ENCODE measurements at places on chromosomes 5 and 9.
A peak's percentile ranks its signal among the peaks of the same experiment; 100 is the strongest.

- no peak for DNase-seq
Observed at GRCh38 chr9:129328355-129329042, 150.4 kb upstream of the IER5L start.

- no peak for DNase-seq
Observed at GRCh38 chr9:92618633-92619225, 51.2 kb downstream of the IPPK start.

- DNase-seq: no peak
Observed at GRCh38 chr5:27944471-27944870, 906.1 kb upstream of the CDH9 start.

DNA sequence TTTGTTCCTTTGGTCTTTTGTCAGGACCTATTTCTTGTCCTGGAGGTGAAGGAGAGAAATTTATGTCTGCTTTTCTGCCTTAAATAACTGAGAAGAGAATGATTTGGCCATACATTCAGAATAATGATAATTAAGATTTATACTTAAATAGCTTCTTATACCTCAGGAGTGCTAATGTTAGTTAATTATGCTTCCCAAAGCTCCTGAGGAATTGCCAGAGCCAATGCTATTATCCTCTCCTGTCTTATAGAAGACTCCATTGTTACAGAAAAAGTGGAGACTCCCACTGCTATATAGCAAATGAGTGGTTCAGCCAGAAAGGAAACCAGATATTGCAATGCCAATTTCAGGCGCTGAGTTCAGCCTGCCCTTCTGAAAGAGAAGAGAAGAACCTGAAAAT, 67.0 kb downstream of the NTRK2 start:
- DNase-seq: no peak

- DNase-seq: no peak
Observed at GRCh38 chr5:88934439-88934838, 51.5 kb upstream of the MEF2C start.

- peak; percentile 32 for DNase-seq
Observed at GRCh38 chr5:102223542-102224477, 72.3 kb downstream of the SLCO4C1 start.

GRCh38 chr9:33800886-33801285, 5.5 kb downstream of the PRSS3 start:
- DNase-seq: peak; percentile 65

DNA sequence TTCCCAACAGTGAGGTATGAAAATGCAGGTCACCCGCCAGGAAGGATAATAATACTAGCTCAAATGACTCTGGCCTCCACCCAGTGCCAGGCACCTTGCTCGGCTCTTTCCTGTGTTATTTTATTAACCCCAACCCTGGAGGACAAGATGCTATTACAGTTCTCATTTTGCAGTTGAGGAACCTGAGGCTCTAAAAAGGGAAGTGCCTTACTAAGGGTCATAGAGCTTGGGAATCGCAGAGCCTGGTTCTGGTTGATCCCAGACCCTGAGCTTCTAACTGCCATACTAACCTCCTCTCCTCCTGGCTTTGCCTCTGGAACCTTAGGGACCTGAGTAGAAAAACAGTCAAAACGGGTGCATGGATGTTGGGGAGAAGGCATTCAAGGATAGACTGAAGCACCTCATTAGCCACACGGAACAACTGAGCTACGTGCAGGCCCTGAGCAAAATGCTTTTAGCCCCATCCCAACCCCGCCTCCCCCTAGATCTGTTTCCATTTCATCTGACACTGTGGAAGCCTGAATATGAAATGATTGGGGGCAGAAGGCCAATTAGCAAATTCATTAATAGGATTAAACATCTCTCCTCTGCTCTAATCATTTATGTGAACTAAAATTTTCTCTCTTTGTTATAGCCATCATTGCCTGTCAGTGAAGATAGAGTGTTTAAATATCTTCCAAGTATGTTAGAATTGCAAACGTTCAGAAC, 7.9 kb downstream of the KCNIP1 start:
- DNase-seq: peak; percentile 62

DNA sequence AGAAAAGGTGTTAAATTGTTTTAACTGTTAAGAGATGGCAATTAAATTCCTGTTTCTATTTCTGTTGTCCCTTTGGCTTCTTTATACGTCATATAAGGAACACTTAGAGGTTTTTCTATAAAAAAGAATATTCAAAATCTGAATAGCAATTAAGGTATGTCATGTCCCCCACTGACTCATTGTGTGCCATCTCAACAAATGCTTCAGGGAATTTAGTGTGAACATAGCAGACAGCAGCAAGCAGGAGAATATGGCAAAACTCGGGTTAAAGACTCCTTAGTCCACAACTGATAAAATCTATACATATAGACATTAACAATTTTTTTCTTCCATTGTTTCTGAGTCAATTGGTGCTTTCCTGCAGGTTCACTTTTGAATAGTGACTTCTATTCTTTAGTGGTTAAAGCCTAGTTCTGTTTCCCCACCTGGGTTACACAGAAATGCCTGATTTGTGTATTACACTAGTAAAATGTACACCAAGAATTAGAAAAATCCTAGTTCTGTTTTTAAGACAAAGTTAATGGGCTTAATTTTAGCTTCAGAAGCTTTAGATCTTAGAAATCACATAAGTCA, 17.9 kb upstream of the RPS23 start:
- DNase-seq: no peak

GRCh38 chr5:6350277-6351090, 27.9 kb downstream of the MED10 start:
- no peak for DNase-seq

DNA sequence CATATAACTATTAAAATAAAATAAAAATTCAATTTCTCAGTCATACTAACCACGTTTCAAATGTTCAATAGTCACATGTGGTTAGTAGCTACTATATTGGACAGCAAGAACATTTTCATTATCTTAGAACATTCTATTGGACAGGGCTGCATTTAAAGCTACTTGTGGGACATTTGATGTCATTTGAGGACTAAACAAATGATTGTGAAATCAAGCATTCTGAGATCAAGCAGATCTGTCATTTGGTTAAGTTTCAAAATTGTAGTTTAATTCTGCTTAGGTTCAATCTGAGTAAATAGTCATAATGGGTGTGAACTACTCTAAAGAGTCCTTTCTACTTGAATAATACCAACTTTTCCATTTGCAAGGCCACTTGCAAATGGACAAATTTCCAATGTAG, 226.9 kb upstream of the C9orf72 start:
- no peak for DNase-seq

DNA sequence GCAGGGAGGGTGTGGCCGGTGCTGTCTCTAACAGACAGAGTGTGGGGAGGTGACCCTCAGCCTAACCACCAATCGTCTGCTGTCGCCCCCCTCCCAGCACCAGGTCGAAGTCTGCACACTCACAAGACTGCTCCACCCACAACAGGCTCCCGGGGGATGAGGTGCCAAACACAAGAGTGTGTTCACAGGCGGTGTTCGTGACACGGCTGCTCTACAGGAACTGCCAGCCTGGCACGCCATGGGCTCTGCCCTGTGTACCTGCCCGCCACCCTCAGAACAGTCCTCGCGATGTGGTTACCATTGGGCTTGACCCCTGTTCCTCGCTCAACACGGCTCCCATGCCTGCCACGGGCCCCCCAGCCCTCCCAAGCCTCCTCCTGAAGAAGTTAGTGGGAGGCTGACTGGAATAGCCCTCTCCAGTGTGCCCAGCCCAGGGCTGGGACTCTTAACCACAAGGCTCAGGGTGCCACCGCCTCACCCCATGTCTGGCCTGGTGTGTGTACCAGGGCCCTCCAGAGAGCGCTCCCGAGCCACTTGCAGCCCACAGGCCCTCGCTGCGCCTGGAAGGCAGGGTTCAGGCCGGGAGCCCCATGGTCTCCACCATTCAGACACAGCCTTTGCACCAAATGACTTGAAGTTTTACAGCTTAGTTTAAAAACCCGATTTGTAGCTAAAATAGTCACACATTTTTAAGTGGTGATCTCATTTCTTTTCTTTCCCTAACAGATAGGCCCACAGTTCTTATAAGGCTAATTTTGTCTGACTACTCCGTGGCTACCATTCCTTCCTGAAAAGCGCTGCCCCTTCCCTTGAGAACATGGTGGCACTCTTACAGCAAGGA, 102.5 kb downstream of the CAMSAP1 start:
- no peak for DNase-seq

- DNase-seq: no peak
Observed at GRCh38 chr9:7245976-7246580, 488.3 kb downstream of the KDM4C start.

DNA sequence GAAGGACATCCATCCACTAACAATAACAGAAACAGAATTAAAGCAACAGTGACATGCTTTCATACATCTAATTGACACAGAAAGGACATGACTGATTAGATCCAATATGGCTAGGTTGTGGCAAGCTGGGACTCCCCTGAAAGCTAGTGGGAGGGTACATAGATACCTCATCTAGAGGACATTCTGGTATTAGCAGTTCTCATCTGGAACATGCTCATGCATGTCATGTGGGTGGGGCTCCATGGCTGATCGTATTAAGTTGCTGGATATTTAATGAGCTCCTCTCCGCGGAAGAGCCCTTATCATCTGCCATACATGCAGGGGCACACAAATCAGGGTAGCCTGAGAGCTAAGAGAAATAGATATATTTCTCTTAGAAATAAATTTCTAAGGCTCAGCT, 358.9 kb downstream of the ICE1 start:
- DNase-seq: peak; percentile 80

DNA sequence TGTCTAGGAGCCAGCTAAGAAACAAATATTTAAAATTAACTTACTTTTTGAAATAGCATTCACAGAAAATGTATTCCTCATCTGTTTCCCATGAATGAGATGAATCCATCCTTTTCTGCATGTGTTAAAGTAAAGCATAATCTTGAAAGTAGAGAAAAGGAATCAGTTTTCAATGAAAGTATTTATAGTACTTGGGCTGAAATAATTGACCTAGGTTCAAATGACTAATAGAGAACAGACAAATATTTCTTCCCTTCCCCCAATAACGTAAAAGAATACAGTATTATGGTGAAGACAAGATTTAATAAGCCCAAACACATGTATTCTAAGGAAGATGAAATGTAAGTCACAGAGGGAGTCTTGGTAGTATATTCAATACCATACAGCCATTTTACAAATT, 403.5 kb downstream of the ZNF608 start:
- DNase-seq: no peak

- no peak for DNase-seq
Observed at GRCh38 chr5:20114526-20114925, 126.5 kb upstream of the CDH18 start.

GRCh38 chr9:74025402-74025925, 471.7 kb upstream of the RORB start:
- no peak for DNase-seq

DNA sequence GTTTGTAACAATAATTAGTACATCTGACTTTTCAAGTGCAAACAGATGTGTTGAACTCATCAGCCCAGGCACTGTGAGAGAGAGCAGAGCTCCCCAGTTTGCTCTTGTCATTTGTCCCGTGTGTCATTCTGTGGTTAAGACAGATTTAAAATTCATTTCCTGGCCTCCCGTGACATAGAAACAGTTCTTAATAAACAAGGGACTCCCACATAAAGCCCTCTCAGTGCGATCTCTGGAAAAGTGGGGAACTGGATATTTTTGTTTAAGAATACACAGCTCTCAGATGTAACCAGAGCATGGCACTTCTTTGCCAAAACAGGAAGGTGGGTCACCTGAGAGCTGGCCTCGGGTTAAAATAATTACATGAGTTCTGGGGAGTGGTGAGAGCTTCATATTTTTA, 58.6 kb downstream of the PRKACG start:
- DNase-seq: no peak

DNA sequence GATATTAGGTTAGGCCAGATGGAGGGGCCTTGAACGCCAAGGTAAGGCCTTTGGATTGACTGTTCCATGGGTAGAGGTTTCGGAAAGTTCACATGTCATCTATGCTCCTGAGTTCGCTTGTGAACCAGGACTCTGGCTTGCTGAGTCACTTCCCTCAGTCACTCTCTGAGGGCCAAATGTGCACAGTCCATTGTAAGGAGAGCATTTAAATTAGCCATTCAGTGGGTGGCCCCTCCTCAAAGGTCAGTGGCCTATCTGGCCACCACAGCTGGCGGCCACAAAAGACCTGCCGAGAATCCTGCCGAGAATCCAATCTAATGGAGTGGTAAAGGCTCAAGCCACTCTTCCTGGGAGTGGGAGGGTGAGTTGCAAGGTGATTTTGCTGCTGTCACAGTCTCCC, 58.9 kb upstream of the ARAP3 start:
- no peak for DNase-seq

- DNase-seq: no peak
Observed at GRCh38 chr9:129220771-129221170, 42.7 kb upstream of the IER5L start.

DNA sequence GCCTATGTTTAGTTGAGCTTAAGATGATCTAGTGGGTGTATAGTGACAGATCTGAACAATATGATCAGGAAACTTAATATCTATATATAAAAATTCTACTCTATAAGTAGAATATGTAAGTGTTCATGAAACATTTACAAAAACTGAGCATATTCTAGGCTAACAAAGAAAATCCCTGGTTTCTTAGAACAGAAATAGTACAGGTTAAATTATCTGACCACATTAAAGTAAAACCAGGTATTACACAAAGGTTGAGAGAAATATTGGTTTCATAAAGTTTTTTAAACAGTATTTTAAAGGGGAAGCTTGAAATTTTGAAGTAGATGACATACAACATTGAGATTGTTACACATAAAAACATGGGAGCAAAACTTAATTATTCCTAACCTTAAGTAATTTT, 39.3 kb downstream of the LRRC70 start:
- no peak for DNase-seq

DNA sequence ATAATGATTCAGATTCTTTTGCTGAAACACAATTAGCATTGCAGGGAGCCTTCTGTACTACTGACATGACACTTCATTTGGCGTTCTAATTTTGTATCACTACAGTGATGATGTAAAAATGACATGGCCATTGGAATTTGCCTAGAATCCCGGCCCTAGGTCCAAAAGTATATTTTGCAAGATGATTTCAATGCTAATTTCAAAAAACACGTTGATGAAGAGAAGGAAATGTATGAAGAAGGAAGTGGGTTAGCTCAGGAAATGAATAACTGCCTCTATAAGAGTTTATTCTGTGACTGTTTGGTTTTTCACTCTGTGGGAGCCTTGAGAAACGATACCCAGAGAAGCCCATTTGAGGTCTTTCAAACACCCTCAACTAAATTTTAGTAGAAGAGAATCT, 59.3 kb downstream of the OSTF1 start:
- DNase-seq: no peak

- no peak for DNase-seq
Observed at GRCh38 chr5:168085261-168086031, 206.0 kb upstream of the WWC1 start.

- DNase-seq: no peak
Observed at GRCh38 chr5:75439276-75439675, 72.2 kb downstream of the CERT1 start.
